Endothelial cell of umbilical vein (primary cell): ENCODE measurements at places on chromosomes 12 and 14.

GRCh38 chr14:88802596-88802995, 9.8 kb upstream of the EML5 start:
- no peak for DNase-seq

GRCh38 chr12:96997797-96998484, 90.9 kb downstream of the NEDD1 start:
- no peak for DNase-seq

- DNase-seq = peak; percentile 61
Observed at GRCh38 chr12:3152011-3152511, 74.9 kb downstream of the TSPAN9 start.

DNA sequence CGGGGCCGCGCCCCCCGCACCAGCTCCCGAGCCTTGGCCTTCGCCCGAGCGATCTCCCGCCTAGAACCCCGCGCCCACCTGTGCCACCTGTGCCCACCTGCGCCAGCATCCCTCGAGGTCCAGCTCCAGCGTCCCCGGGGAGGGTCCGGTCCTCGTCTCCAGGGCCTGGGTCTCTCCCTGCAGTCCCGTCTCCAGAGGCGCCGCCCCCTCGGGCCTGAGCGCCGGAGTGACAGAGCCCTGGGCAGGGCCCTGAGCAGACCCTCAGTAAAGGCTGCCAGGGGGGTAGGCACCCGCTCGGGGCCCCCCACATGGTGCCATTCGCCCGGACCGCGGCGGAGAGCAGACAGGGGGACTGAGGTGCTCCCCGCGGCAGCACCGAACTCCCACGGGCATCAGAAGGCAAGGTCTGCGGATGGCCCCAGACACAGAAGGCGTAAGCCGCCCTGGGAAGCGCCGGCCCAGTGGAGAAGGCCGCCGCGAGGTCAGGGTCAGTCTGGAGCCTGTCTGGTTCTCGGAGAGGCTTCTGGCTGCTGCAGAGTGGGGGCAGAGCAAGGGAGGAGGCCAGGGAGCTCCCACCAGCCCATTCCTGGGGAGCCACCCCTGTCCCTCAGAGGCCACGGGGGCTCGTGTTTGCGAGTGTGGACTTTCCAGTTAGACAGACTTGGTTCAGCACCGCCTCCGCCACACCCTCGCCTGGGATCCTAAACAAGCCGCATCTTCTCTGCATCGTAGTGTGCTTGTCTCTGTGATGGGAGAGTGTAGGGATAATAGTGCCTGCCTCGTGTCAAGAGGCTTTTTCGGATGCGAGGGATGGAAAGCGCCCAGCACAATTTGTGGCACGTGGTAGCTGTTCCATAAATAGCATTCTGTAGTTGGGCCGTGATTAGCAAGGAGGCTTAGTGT, 1.1 kb upstream of the PPP1R13B start:
- DNase-seq = no peak

GRCh38 chr14:58243790-58244555, 670 bp upstream of the PSMA3 start:
- DNase-seq = peak; percentile 68

DNA sequence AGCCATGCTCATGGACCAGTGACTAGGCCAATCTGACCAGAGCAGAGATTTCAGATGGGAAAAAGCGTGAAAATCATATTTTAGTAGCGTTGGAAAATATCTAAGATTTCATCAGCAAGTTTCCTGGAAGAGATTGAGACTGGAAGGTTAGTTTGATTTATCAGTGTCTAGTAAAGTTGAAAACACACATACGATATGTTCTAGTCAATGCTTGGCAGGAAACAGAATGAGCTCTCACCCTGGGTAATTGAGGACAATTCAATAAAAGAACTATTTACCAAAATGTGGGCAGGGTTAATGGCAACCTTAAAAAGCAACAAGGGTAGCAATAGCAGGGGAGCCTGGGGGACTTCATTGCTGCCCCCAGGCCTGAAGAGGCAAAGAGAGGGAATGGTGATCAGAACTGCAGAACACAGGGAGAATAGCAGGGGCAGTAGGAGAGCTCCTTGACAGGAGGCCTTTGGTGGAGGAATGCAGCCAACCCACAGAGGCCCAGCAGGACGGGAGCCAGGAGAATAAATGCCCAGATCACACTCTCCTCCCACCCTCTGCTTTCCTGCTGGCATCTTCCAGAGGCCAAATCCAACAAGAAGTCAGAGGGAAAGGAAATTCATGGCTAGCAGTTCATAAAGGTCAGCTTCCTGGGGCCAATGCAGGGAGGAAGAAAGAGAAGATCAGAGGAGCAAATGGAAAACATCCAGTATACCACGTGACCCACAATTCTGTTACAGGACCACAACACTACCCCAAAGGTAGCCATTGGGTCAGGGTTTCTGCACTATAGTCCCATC, 27.6 kb upstream of the LRP6 start:
- DNase-seq = peak; percentile 57

DNA sequence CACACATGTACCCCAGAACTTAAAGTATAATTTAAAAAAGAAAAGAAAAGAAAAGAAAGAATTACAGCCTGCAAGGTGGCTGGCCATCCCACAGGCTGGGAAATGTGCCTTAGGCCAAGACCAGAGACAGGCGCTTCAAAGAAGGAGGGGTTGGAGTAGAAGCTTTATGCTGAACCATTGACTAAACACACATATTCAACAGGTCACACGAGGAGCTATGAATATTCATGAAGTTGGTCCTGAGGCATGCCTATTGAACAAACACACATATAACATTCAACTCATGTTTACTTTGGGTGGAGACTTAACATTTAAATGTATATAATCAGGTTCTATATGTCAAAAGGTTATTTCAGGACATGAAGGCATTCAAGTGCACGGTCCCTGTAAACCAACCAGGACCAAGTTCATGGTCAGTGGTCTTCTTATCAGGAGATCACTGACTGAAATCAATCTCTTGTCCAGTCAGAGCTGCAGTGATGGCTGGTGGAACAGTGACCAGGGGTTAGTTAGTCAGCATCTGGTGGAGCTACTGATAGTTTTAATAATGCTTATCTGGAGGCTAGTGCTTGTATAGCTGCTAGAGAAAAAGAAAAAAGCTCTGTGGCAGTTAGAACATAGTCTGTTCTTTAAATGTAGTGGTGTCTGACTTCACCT, 35.6 kb upstream of the ITPR2 start:
- no peak for DNase-seq

DNA sequence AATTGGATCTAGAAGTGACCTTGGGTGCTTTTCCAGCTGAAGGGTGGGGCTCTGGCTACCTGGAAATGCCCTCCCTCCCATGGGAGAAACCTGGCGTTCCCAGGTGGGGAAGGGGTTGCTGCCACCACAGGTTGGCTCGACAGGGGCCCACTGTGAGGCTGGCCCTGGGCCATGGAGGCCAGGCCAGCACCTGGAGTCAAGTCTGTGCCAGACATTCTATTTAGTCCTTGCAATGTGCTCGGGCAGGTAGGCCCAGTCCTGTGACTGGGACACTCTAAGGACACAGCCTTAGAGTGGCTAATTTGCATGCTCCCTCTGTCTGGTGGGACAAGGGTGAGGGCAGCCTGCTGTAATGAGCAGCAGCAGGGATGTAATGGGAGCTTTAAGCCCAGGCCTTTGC, 11.9 kb downstream of the VRTN start:
- DNase-seq = no peak

GRCh38 chr12:86670986-86671385, 414.8 kb upstream of the MGAT4C start:
- DNase-seq = no peak

GRCh38 chr12:89392391-89392790, 40.1 kb upstream of the DUSP6 start:
- no peak for DNase-seq

- DNase-seq = no peak
Observed at GRCh38 chr14:37592482-37593408, 2.3 kb downstream of the FOXA1 start.

GRCh38 chr14:68513137-68513536, 279.7 kb downstream of the ZFP36L1 start:
- no peak for DNase-seq

DNA sequence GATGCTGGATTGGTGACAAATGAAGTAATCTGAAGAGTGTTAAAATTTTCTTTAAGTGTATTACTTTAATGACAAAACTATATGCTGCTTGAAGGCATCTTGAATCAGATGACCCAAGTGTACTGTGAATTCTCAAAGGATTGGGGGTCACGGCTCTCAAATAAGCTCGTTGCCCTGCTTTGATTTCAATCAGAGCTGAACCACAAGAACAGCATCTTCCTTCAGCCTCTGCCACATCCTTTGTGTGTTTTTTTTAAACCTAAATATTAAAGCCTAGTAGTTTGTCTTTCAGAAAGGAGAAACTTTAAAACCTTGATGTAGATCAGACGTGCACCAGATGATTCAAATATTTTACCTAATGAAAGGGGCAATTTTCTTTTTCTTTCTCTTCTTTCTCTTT, 11.7 kb downstream of the ELK3 start:
- no peak for DNase-seq

DNA sequence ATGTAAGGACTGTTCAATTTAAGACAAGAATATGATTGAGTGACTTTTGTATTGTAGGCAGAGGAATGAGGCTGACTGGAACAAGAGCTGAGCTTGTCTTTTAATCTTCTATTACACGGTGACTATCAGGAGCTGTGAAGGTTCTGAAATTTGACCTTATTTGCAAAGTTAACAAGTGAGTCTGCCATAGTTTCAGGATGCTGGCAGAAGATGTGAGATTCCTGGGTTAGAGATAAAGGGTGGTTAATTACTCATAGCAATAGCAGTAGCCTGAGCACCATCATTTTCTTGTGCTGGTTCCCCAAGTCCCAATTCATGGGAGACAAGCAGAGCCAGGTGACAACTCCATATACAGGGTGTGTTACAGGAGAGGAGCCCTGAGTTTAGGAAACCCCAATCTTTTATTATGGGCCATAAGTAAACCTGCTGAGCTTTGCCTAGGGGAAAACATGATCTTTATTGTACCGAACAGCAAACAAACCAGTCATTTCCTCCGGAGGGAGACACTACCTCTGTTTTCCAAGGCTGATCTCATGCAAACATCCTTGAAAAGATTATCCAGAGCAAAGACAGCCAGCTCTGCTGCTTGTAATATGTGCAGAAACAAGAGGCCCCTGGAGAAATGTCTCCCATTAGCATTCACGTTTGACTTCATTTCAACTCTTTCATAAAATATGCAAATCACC, 51.7 kb upstream of the DDX11 start:
- peak; percentile 52 for DNase-seq
